ENCODE measurements at places on chromosomes 5 and 9.
A peak's percentile ranks its signal among the peaks of the same experiment; 100 is the strongest.

DNA sequence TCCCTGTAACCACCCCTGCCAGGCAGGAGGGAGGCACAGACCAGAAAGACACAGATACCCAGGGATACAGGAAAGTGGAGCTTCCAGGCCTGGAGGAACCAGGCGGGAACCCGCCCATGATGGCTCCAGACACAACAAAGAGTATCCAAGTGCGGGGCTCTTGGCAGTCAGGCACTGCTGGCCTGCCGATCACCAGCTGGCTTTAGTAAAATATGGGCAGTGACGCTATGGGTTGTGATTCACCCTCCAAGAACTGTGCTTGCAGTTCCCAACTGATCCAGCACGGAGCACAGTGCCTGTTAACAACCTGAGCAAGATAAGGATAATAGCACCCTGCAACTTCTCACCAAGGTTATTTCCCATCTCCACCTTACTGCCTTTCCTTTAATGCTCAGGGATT, 463.3 kb downstream of the IRX1 start:
- no peak for DNase-seq

DNA sequence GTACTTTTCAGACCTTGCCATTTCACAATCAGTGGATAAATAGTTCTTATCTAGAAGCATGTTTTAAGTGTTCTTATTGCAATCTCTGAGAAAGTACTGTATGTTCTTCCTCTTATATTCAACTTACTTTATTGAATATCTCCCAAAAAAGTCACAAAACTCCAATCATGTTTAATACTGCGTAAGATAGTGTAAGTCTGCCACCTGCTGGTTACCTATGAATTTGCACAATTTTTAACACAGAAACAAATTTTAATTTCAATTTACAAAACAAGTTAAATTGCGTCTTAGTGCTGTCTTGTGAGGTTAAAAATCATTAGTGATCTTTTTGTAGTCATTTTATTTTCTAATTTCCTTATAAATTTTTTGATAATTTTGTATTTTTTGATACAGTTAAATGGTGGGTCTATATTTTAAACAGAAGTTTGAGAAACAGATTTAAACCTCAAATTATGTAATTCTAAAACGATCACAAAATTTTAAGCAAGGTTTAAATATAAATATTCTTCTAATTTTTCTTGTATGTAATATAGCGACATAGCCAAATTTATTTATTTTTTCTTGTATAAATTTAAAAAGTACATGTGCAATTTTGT, 115.8 kb downstream of the EMB start:
- no peak for DNase-seq

DNA sequence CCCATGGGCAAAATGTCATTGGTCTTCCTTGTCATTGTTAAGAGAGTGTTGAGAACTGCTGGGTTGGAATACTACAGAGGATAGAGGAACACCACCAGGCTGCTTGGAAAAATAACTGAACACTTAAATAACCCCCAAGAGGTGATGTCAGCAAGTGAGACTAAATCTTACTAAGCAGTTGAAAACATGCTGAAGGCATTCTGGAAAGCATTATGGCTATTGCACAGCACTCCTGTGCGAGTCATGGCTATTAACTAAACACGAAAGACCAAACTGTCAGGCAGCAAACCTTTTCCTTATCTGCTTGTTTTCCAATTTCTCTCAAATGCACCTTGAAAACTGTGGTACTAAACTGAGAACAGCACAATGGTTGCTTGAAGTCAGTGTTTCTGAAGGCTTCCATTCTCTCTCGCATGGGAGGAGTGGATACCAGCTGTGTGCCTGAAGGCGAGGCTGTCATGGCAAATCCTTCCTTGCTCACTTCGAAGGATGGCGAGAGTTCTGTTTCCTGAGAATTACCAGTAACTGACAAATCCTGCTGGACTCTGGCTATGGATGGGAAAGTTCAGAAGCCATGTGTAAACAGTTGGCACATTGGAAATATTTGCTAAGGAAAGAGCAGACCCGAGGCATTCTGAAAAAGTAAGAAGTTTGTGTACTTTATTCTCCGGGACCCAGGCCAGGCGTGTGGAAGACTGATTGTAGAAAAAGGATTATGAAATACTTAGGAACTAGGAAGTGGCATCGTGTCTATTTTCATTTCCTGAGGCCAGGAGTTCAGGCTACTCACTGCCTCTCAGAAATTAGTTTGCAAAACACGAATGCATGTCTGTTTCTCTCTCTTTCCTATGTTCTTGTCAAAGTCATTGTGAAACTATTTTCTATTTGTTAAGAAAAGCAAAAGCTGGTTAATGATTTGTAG, 182.1 kb downstream of the DMRT2 start:
- DNase-seq, result no peak

GRCh38 chr5:134003817-134004625, 754 bp downstream of the VDAC1 start:
- DNase-seq, result peak; percentile 16

DNA sequence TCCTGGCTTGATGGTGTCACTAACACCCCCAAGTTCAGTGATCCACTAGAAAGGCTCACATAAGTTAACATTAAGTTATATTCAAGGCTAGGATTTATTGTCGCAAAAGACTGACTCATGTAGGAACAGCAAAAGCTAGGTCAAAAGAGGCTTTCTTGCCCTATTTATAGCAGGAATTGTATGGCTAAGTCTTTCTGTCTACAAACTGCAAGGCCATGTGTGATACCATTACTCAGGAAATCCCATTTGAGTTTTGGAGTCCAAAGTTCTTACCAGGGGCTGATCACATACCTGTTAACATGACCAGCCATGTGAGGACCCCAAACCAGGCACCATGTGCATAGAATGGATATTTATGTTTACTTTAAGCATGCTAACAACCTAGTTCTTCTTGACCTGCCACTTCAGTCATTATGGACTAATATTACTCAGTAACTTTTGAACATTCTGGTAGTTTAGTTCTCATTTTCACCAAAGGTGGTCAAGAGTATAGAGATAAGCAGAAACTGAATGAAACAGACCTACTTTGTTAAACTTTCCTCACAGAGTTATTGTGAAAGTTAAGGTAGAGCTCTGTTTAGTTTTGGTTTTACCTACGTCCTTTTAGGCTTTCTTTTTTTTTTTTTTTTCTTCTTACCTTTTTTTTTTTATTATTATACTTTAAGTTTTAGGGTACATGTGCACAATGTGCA, 281.1 kb downstream of the FER start:
- DNase-seq, result no peak

DNA sequence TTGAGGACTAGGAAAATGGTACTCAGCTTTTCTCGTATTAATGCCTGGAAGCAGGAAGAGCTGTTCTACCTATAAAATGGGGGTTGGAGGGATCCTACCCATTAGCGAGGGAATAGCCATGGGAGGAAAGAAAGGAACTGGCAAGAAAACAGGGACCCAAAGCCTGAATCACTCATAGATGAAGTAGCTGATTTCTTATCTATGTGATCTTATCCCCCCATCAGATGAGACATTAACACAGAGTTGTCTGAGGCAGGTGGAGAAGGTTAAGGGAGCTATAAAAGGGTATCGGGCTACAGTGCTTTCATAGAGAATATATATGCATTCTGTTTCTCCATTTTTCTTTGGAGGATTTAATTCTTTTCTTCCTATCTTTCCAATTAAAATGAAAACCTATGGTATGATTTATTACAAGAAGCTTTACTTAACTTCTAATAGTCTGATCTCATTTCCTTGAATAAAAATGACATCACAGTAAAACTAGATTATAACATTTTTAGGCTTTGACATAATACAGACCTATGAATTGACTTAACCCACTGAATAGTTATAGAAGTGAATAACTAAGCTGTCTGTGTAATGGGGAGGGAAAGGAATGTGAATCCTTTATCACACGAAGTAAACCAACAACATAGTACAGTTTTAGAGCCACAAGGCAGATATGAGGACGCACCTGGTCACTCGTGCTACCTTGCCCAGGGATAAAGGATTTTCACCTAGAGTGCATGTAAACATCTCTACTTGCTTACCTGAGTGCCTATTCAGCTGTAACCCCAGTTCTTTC, 39.0 kb downstream of the IQGAP2 start:
- DNase-seq, result no peak

GRCh38 chr9:15211160-15211814, 95.7 kb downstream of the TTC39B start:
- DNase-seq, result peak; percentile 20

DNA sequence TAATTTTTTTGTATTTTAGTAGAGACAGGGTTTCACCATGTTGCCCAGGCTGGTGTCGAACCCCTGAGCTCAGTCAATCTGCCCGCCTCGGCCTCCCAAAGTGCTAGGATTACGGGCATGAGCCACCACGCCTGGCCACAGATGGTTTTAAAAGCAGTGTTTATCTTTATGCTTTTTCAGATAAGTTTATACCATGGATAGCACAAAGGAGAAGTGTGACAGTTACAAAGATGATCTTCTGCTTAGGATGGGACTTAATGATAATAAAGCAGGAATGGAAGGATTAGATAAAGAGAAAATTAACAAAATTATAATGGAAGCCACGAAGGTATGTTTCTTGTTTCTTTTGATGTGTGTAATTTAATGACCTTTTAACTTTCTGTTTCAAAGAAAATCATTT, 35.1 kb downstream of the POLK start:
- no peak for DNase-seq

DNA sequence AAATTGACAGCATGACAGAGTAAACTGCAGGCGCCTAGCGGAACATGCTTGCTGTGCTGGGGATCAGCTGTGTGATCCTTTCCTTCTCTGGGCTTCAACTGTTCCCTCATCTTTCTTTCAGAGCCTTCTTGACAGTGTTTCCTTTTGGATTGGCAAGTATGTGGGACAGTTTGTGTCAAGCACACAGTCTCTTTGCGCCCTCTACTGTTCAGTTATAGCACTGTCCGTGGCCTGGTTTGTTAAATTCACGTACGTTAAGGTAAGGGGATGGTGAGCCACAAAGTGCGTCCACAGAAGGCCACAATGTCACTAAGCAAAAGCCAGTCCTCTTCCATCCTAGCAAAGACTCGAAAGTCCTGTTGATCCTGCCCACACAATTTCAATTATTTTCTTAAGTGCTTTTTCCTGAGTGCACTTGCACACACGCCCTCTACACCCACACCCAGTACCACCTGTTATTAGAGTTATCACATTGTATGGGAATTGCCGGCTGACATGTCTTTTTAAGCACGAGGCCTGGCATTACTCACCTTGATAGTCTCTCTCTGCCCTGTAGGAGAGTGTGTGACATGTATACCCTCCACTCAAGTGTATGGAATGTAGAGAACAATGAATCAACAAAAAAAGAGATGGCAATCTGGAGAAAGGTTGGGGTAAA, 22.5 kb upstream of the PTPN3 start:
- DNase-seq, result no peak

Data from activated T-helper 1 cell treated with Interleukin-2 at 50 U/mL for 16 hours (primary cell).